ENCODE measurements at places on chromosomes 7 and 10.

GRCh38 chr7:66919304-66919703 is 1.7 kb upstream of the TMEM248 start:
- no peak for DNase-seq

DNA sequence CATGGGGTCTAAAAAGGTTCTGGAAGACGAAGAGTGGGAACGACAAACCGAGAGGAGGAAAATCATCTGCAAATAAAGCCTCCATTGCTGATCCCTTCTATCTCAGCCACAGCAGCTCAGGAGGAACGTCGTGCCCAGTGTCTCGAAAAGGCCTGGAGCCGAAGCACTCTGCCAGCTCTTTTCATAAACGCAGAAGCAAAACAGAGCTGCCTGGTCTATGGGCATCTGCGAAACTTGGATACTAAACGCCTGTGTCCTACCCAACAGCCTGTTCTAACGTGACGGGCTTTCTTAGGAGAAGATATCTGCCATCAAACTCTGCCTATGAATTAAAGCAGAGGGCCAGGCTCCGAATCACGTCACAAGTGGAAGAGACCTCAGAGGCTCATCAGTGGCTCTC is 68.7 kb downstream of the GNA12 start:
- no peak for DNase-seq

GRCh38 chr7:2728316-2729030 is 40.5 kb downstream of the AMZ1 start:
- no peak for DNase-seq

GRCh38 chr10:21757185-21757901 is 223.3 kb downstream of the MLLT10 start:
- DNase-seq = no peak

- DNase-seq = no peak
Measured at GRCh38 chr10:129850790-129851189, 113.3 kb downstream of the EBF3 start.

GRCh38 chr10:7082967-7083366 is 327.9 kb downstream of the SFMBT2 start:
- no peak for DNase-seq

DNA sequence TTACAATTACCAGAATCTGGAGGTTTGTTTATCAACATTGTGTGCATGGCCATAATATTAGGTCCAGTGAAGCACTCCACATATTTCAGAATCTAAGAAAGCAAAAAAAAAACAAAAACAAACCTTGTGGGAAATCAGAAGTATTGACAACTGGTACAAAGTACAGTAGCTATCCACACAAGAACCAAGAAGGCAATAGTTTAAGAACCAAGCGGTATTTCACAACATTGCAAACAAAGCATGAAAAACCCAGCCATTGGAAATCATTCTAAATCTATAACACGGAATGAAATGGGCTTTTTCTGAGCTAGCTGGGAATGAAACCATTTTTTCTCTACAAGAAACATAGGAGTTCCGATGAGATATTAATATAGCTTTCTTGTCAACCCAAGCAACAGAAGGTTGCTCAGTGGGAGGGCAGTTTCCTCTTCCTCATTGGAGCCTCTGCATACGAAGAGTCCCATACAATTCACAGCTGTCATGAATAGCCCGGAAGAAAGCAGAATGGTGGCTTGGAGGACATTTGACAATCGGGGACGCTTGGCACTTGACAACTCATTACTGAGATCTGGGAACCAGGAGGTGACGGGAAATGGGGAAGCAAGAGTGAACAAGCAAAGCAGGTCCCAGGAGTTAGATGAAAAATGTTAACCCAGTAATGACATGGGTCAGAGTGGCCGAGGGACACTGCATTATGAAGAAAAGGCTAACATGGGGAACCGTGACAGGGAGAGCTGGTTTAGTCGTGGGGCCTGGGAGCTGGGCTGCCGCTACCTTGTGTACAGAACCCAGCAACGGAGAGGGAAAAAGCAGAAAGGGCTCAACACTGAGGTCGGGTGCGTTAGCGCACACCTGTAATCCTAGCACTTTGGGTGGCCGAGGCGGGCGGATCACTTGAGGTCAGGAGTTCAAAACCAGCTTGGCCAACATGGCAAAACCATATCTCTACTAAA is 7.8 kb downstream of the PHYH start:
- no peak for DNase-seq

GRCh38 chr7:112788778-112789343 is 1.3 kb downstream of the TMEM168 start:
- DNase-seq = no peak

GRCh38 chr7:2631946-2632732 is at the start of gene TTYH3:
Gene TTYH3 (plus strand): TSS chr7:2631986. CDS start chr7:2632156, 170 bp downstream.
- DNase-seq = no peak

- DNase-seq = no peak
Measured at GRCh38 chr10:20088061-20088701, 271.9 kb downstream of the PLXDC2 start.

GRCh38 chr10:124999433-125000365 is 57.8 kb downstream of the ZRANB1 start:
- DNase-seq = no peak

DNA sequence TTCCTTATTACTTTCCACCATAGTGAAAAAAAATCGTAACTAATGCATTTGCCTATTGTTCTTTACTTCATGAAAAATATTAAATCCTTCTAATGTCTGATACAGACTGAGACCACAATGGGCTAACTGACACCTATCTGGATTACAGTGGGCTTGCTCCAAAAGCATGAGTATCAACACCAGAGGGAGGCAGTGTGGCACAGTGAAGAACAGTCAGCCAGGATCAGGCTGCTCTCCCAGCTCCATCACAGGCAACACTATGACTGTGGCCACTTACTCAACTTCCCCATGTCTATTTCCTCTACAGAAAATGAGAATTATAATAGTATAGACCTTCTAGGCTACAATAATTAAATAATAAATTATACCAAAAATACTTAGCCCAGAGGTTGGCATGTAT is 97.2 kb downstream of the SLC25A13 start:
- no peak for DNase-seq

DNA sequence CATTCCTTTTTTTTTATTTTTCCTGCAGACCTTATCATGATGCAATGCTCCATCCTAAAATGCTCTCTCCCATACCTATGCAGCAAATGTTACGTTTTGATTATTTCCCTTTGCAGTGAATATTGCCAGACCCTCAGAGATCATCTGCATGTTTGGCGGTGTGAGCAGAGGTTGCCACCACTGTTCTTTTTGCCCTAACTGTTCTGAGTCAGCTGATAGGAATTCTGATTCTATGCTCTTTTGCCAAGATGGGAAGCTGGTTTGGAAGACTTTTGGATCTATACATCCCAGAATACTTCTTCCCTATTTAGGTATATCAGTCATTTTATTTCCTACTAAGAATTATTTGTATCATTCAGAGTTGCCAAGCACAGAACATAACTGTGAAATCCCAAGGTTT is 130.5 kb downstream of the KLF6 start:
- DNase-seq = no peak

DNA sequence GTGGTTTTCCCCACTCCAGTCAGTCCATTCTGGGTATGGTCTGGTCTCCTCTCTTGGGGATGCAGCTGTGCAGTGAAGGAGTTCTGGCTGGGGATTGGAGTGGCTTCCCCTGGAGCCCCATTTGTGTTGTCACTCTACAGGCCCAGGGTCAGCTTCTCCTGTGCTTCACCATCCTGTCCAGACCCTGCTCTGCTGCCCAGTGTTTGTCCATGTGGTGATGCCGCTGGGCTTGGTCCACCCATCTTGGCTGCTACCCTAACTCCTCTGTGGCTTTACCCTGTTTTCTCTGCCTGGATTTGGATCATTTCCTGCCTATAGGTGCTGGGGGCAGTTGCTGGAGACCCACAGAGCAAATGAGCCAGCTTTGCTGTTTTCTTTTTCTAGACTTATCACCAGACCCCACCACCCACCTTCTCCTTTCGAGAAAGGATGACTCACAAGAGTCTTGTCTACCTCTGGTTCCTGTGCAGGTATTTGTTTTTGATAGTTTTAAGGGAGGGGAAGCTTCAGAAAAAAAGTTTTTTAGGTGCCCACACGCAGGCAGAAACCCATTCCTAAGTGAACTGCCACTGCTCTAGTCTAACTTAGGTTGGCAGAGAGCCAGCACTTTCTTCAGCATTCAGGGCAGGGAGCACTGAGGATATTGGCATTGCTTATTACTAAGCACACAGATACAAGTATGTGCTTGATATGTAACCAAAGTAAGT is 8.5 kb downstream of the ZDHHC16 start:
- DNase-seq = no peak

DNA sequence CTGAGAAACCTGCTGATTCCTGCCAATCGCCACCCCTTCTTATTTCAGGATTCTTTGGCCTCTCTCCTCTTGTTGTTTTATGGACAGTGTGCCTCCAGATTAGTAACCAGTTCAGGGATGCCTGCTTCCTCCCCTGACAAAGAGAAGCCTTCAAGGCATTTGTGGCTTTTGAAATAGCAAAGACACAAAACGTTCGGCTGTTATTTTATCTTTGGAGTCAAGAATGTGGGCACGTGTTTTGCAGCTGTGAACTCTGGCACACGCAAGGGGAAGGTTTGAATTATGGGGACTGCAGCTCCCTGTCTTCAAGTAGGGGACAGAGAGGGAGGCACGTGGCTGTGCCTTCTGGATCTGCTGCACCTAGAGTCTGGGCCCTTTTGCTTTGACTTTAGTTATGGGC is 157.9 kb upstream of the GRB10 start:
- DNase-seq = no peak

GRCh38 chr7:143013473-143013872 is 13.5 kb downstream of the OR9A2 start:
- no peak for DNase-seq

DNA sequence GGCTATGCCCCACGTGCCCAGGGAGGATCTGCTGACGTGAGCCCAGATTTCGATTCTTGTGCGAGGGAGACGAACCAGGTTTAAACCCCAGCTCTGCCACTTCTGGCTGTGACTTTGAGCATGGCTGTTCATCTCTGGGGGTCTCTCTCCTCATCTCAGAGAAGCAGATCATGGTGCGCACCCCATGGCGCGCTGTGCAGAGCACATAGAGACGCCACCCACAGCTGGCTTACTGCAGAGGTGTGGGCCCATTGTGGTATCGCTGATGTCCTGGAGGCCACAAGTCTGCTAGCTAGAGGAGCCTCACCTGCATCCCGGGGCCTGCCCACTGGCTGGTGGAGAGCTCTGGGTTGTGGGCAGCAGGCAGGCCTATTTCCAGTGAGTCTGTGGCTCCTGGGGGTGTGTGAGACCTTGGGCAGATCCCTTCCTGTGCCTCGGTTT is 140.5 kb downstream of the LHPP start:
- DNase-seq = no peak

- DNase-seq = no peak
Measured at GRCh38 chr10:14570800-14571199, 203.9 kb downstream of the FAM107B start.

DNA sequence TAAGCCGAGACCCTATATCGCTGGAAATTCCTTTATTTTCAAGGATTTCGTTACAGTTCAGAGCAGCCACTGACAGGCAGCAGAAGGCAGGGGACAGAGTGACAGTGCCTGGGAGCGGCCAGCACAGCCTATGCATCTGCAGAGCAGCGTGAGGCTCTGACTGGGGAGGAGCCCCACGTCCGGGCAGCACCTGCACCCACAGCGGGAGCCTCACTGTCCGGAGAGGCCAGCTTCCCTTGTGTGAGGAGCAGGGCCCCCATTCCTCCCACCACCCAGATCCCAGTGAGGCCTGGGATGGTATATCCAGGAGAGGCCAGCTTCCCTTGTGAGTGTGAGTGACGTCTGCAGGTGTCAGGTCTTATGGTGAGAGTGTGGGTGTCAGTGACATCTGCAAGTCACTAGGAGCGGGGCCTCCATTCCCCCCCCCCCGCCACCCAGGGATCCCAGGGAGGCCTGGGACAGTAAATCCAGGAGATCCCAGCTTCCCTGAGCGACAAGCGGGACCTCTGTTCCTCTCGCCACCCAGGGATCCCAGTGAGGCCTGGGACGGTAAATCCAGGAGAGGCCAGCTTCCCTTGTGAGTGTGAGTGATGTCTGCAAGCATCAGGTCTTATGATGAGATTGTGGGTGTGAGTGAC is 259.1 kb downstream of the PTPRN2 start:
- no peak for DNase-seq

- no peak for DNase-seq
Measured at GRCh38 chr7:27141137-27141922, 2.2 kb downstream of the HOXA5 start.

Measured in NCI-H1417 treated with DMSO at 0.1 percent for 48 hours (cell line).